Stimulated activated naive B cell treated with anti-CD40 and anti-IgM and Interleukin-4, amounts not matched to agents 10 μg/mL and 1 μg/mL and 100 μg/mL, for 72 hours (primary cell): ENCODE measurements at places on chromosomes 2 and 18.

- DNase-seq, result no peak
- H3K27ac ChIP-seq, result no peak overlapping the region
- no peaks in the 10 kb centered on the region for H3K27me3 ChIP-seq
- H3K4me3 ChIP-seq, result no peak overlapping the region
- H3K4me1 ChIP-seq, result no peaks in the 10 kb centered on the region
- H3K36me3 ChIP-seq, result no peaks in the 10 kb centered on the region
Observed at GRCh38 chr2:29218550-29219125, 103.4 kb downstream of the CLIP4 start.

GRCh38 chr2:236194786-236195185 lies 26.6 kb upstream of the GBX2 start:
- H3K27me3 ChIP-seq, result peaks cover 4% of the 10 kb centered on the region
- H3K4me3 ChIP-seq, result no peak overlapping the region
- no peaks in the 10 kb centered on the region for H3K4me1 ChIP-seq
- no peaks in the 10 kb centered on the region for H3K36me3 ChIP-seq

DNA sequence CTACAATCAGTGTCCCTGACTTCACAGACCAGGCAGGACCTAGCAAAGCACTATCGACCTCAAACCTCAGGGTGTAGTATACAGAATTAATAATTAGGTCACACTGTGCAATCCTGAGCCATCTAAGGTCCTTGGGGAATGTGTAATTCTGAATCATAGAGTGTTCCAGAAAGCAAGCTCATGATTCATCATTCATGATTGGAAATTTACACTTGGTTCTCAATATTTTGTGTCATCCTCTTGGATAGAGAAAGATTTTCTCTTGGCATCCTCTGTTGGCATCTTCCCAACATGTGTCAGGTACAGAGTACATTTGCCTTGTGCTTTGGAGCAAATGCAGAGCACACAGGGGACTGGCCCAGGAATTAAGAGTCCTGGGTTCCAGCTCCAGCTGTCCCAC lies 245.0 kb upstream of the NT5C1B start:
- H3K27ac ChIP-seq, result no peak overlapping the region
- H3K4me3 ChIP-seq, result no peak overlapping the region
- H3K27me3 ChIP-seq, result no peaks in the 10 kb centered on the region

GRCh38 chr2:111095434-111095833 lies 25.3 kb upstream of the BCL2L11 start:
- no peak overlapping the region for H3K4me3 ChIP-seq
- H3K27ac ChIP-seq, result no peak overlapping the region
- H3K27me3 ChIP-seq, result peaks cover 6% of the 10 kb centered on the region
- peaks cover 16% of the 10 kb centered on the region for H3K4me1 ChIP-seq

- H3K4me1 ChIP-seq, result no peaks in the 10 kb centered on the region
- no peaks in the 10 kb centered on the region for H3K36me3 ChIP-seq
- DNase-seq, result no peak
- H3K27ac ChIP-seq, result no peak overlapping the region
- H3K4me3 ChIP-seq, result no peak overlapping the region
- H3K27me3 ChIP-seq, result no peaks in the 10 kb centered on the region
Observed at GRCh38 chr2:54947136-54947535, 103.1 kb downstream of the RTN4 start.

- DNase-seq, result no peak
- peaks cover 4% of the 10 kb centered on the region for H3K27me3 ChIP-seq
- H3K36me3 ChIP-seq, result no peaks in the 10 kb centered on the region
- H3K4me1 ChIP-seq, result no peaks in the 10 kb centered on the region
- no peak overlapping the region for H3K4me3 ChIP-seq
Observed at GRCh38 chr18:23916338-23916737, 98.2 kb upstream of the TTC39C start.

GRCh38 chr2:215657844-215658243 lies 222.0 kb upstream of the FN1 start:
- H3K4me3 ChIP-seq, result no peak overlapping the region
- H3K4me1 ChIP-seq, result no peaks in the 10 kb centered on the region
- no peak overlapping the region for H3K27ac ChIP-seq
- H3K27me3 ChIP-seq, result peaks cover 6% of the 10 kb centered on the region

DNA sequence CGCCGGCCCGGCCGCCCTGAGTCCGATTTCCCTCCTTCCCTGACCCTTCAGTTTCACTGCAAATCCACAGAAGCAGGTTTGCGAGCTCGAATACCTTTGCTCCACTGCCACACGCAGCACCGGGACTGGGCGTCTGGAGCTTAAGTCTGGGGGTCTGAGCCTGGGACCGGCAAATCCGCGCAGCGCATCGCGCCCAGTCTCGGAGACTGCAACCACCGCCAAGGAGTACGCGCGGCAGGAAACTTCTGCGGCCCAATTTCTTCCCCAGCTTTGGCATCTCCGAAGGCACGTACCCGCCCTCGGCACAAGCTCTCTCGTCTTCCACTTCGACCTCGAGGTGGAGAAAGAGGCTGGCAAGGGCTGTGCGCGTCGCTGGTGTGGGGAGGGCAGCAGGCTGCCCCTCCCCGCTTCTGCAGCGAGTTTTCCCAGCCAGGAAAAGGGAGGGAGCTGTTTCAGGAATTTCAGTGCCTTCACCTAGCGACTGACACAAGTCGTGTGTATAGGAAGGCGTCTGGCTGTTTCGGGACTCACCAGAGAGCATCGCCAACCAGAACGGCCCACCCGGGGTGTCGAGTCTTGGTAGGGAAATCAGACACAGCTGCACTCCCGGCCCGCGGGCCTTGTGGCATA lies 4.6 kb downstream of the SIX2 start:
- H3K36me3 ChIP-seq, result no peaks in the 10 kb centered on the region
- H3K4me1 ChIP-seq, result peaks cover 72% of the 10 kb centered on the region
- DNase-seq, result no peak
- peaks cover 97% of the 10 kb centered on the region for H3K27me3 ChIP-seq
